HT-29 (cell line): ENCODE measurements at places on chromosomes 3 and 15. TPM values are rescaled to one million over a fixed set of nuclear protein-coding genes. Genes with fewer than 3 reads are reported as not detected.

The CPB1 gene
- not detected in 2 replicates for total RNA-seq

The CLDN11 gene
- total RNA-seq, result 0.56 and 0.63 TPM in 2 replicates

DNA sequence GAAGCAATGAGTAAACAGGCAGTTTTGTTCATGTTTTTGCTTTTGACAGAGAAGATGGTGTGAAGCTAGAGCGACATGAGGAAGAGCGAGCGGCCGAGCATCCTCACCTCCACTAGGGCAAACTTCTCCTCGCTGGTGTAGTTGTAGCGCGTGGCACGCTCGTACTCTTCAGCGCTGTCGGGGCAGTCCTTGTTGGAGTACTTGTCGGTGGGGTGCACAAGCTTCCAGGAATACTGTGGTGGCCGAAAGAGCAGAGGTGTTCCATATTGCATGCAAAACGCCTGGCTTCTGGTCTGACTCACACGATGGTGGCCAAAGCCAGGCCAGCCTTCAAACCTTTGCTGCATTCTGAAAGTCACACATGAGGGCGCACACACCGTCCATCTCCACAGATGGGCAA is 54.3 kb downstream of the CYFIP1 start:
- no peak for DNase-seq

- no peak for DNase-seq
Observed at GRCh38 chr3:188899881-188900280, 271.9 kb upstream of the TPRG1 start.

GRCh38 chr3:38740537-38740936 is 75.5 kb downstream of the SCN10A start:
- no peak for DNase-seq

DNA sequence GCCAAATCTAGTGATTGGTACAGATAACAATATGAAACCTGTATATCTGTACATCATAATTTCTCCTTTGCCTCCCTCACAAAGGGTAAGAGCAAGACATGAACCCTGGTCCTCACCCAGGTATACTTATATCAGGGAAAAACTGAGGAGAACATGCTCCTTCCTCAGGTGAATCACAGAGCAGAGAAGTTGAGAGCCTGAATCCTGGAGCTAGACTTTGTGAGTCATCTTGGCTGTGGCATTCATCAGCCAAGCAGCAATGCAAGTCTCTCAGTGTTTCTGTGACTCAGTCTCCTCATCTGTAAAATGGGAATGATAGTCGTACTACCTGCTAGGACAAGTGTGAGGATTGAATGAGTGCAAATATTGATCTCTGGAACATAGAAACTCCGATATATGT is 165.7 kb upstream of the ADAMTS9 start:
- DNase-seq, result no peak
